Skin of body (tissue), 3 donors: ENCODE measurements at places on chromosomes 11 and 22. TPM values are rescaled to one million over a fixed set of nuclear protein-coding genes. Genes with fewer than 3 reads are reported as not detected.
A peak's percentile ranks its signal among the peaks of the same experiment; 100 is the strongest.

- DNase-seq: peak; percentile 81
Observed at GRCh38 chr11:76270389-76270788, 64.1 kb upstream of the WNT11 start.

GRCh38 chr11:30277176-30277575, 45.7 kb upstream of the ARL14EP start:
- DNase-seq: no peak

DNA sequence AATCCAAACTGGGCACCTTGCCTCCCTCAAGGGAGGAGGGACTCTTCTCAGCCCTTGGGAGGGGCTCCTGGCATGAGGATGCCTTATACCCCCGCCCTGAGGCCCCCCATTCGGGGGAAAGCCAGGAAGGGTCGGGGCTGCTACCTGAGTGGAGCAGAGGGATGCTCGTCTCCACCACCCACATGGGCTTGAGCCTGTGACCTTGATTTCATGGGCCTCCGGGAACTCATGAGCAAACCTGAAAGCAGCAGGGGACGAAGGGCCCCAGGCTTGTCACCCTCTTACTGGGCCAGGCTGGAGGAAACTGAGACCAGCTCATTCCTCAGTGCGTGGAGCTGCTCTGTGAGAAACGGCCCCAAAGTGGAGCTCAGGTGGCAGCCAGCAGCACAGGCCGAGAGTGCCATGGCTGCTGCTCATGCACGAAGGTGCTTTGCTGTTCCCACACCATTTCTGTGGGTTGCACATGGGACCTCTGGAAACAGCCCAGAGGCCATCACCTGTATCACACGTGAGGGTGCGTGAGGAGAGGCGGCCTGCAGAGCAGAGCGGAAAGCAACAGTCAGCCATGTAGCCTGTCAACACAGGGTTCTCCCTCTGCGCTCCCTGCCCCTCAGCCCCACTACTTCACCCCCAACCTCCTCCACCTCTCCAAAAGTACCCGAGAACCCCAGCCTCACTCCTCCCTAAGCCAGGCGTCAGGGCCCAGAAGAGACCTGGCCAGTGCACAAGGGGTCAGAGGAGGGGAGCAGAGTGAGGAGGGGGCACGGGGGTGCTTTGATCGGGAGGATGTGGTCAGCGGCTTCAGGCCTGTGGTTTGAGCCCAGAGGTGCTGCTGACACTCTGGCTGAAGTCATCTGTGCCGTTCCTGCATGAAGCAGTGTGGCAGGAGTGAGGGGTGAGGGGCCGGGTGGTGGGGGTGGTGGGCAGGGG, 14.1 kb upstream of the IL2RB start:
- no peak for DNase-seq

DNA sequence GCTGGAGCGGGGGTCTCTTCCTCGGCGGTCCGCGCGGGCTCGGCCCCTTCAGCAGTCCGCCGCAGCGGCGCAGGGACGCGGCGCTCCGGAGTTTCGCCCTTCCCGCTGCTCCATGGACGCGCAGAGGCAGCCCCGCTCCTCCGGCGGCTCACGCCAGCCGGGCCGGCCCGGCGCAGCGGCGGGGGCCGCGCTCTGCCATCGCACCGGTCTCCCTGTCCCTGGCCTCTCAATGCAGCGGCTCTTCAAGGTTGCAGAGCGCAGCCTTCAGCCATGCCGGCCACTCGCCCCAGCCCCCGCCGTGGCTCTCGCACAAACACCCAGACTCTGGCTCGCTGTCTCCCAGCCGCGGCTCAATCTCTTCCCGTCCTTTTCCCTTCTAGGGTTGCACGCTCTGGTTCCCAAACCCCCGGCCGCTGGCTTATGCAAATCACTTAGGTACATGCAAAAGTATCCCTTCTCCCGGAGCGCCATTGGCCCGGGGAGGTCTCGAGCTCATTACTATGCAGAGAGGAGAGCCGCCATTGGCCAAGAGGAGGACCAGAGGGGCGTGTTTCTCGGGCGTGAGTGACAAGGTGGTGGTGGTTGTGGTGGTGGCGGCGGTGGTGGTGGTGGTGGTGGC, at the start of gene LGR4:
LGR4 (minus strand) TSS at position 393 of the 619 bp plus-strand sequence. CDS start 488 bp downstream, outside the sequence.
- peak; percentile 88 for DNase-seq

DNA sequence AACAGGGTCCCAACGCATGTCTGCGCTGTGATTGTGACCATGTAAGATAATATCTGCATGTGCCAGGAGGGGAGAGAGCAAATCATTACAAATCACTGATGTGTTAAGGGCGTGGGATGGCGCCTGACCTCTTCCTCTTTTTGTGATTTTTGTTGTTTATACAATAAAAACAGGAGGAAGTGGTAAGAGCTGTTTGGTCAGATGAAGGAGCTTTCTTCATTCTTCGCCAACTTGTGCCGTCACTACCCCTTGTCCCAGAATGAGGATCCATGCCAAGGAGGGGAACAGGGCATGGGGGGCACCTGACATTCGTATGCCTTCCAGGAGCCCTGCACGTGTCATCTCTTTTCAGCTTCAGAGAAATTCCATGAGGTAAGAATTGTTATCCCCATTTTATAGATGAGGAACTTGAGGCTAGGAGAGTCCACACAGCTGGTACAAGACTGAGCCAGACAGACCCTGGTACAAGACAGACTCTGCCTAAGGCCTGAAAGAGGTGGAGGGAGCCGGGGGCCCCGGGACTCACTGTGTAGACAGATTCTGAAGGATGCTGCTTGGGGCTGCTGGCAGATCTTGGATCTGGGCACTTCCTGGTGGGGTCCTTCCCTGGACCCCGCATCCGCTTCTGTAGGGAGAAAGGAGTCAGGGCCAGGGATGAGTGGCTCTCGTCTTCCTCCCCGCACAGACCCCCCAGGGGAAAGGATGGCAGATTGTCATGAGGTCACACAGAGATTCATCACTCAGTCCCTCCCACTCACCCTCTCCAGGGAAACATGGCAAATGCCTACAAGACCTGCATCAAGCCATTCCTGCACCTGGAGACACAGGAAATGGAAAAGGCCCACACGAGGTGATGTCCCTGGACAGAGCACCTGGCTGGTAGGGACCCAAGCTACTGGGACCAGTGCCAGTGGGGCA, 34.6 kb downstream of the NFAM1 start:
- DNase-seq: peak; percentile 13

- DNase-seq: no peak
Observed at GRCh38 chr22:29109822-29110221, 37.0 kb downstream of the KREMEN1 start.

TRMT2A gene
- 27.0 TPM for total RNA-seq

GRCh38 chr22:40313007-40313406, 33.3 kb upstream of the ADSL start:
- no peak for DNase-seq

- DNase-seq: no peak
Observed at GRCh38 chr11:130181295-130182272, 22.0 kb downstream of the ST14 start.

GRCh38 chr11:134518616-134519389, 106.8 kb upstream of the B3GAT1 start:
- no peak for DNase-seq

- DNase-seq: no peak
Observed at GRCh38 chr11:126945319-126945718, 55.3 kb downstream of the KIRREL3 start.

DNA sequence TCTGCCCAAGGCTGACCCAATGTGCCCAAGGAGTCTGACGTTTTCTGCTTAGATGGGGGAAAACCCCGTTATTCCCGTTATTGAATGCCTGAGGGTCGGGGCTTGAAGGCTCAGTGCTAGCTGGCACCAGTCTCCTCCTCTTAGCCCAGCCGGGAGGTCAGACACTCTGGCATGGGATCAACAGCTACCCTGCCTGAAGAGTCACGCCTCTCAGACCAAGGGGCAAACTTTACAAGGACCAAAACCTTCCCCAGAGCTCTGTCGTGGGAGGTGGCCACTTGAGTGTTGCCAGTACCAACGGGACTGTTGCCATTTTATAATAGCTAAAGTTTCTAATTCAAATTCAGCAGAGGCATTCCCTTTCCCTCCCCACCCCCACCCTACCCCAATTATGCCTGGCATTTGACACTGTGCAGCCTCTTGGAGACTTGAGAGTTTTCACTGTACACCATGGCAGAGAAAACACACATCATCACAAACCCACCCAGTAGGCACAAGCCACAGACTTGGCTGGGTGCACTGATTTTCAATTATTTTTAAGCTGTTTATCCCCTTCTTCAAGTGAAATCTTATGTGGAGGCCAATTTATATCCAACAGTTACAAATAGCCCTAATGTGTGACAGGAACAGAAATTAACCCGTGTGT, 137.5 kb upstream of the SYT13 start:
- peak; percentile 17 for DNase-seq

CABP4 gene
- total RNA-seq: 0.49 TPM

ANO5 gene
- total RNA-seq: 3.3 TPM

DNA sequence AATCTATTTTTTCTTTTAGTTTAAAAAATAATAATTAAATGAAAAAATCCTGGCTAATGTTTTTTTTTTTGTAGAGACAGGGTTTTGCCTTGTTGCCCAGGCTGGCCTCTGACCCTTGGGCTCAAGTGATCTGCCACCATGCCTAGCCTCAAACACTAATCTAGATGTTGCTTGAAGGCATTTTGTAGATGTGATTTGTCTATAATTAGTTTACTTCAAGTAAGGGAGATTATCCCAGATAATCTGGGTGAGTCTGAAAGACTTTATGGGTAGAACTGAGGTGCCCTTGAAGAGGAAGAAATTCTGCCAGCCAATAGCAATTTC, 38.6 kb upstream of the RBFOX2 start:
- no peak for DNase-seq

DNA sequence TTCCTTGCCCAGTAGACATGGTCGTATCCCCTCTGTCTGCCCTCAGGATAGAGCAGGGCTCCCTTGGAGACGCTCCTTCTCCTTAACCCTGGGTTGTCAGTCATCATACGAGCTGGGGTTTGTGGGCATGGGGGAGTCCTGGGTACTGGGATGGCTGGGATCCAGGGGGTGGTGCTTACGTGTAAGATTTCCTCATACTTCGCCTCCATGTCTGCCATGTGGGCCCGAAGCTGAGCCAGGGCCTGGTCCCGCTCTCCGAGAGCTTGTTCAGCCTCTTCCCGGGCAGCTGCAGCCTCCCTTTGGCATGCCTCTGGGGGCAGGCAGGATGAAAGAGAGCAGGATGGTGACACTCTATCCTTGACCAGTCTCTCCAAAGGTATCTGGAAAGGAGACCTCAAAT, 5.3 kb downstream of the NHERF4 start:
- no peak for DNase-seq

RCOR2 gene
- 2.1 TPM for total RNA-seq

OR5B3 gene
- not detected for total RNA-seq

- DNase-seq: no peak
Observed at GRCh38 chr11:133545199-133545803, 13.0 kb upstream of the OPCML start.

PKP3 gene
- 71.2 TPM for total RNA-seq

DNA sequence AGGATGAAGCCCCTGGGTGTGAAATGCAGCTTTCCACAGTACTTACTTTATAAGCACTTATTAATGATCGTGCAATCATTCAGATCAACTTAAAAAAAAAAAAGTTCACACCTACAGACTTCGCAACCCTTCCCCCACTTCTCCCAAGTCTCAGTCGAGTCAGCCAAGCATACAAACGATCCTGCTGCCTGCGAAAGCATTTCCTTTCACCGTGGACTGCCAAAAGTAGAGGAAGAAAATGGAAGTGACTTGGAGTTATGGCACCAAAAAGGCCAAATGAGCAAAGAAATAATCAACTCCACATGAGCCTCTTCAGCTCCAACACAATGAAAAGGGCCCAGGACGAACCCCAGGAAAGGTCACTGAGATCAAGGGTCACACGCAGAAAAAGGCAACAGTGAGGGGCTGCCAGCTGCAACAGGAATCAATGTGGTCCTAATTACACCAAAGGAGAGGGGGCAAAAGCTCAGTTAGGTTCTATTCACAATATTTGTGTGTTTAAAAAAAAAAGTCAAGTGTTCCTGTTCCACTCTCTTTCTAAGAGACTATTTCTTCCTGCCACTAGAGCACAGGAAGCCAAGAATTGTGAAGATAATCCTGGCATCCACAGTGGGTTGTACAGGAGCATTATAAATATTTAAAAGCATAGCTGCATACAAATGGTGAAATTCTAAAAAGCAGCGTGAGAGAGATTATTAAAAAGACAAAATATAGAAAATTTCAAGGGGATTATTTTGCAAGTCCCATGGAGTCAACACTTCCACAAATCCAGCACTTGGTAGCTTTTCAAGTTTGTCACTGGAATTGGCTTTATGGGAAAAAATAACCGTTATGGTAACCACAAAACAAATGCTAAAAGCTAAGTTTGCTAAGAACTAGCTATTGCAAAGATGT, 28.4 kb downstream of the CDON start:
- peak; percentile 34 for DNase-seq

DNA sequence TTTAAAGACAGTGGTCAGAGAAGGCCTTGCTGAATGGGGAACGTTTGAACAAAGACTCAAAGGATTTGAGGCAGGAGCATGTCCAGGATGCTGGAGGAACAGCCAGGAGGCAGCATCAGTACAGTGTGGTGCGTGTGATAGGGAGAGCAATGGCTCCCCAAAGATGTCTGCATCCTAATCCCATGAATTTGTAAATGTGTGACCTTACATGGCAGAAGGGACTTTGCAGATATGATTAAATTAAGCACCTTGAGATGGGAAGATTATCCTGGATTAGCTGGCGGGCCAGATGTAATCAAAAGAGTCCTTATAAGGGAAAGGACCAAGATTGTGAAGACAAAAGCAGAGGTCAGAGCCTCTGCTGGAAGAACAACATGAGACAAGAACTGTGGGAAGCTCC, 24.6 kb upstream of the FAT3 start:
- DNase-seq: no peak

- no peak for DNase-seq
Observed at GRCh38 chr22:32333141-32333768, 24.4 kb upstream of the RFPL3 start.

DNA sequence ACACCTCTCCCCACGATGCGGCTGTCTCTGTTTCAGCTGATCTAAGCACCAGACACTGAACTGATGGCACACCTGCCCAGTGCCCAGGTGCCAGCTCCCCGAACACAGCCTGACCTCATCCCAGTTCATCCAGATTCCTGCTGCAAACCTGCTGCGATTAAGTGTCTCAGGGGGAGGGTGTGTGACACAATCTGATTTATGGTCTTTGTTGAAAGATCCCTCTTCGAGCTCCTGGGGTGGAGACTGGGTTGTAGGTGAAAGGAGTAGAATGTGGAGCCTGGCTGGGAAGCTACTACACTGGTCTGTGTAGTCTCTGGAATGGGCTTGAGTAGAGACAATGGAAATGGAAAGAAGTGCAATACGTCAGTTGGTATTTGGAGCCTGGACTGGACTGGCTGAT, 390.3 kb downstream of the SHANK2 start:
- no peak for DNase-seq

CRKL gene
- total RNA-seq: 42.0 TPM

AIFM3 gene
- 0.20 TPM for total RNA-seq

C22orf31 gene
- 0.20 TPM for total RNA-seq

PLA2G6 gene
- 21.1 TPM for total RNA-seq

EFCAB6 gene
- 2.1 TPM for total RNA-seq

- DNase-seq: no peak
Observed at GRCh38 chr22:24393012-24393559, 34.3 kb upstream of the ADORA2A start.

HBB gene
- total RNA-seq: 2,108 TPM

- no peak for DNase-seq
Observed at GRCh38 chr22:46021577-46021976, 44.6 kb upstream of the WNT7B start.

GRCh38 chr11:2587132-2587930, 112.5 kb downstream of the KCNQ1OT1 start:
- DNase-seq: no peak
